ENCODE measurements at places on chromosomes 7 and 10.
A peak's percentile ranks its signal among the peaks of the same experiment; 100 is the strongest.

- DNase-seq, result no peak
Observed at GRCh38 chr7:130273081-130273932, 6.6 kb downstream of the CPA2 start.

GRCh38 chr10:69073736-69074364, 14.1 kb upstream of the SRGN start:
- no peak for DNase-seq

GRCh38 chr10:117163954-117164548, 26.0 kb upstream of the VAX1 start:
- DNase-seq, result no peak

GRCh38 chr7:12092499-12093130, 118.5 kb upstream of the TMEM106B start:
- DNase-seq, result no peak

- DNase-seq, result no peak
Observed at GRCh38 chr10:3791974-3792633, 7.1 kb upstream of the KLF6 start.

DNA sequence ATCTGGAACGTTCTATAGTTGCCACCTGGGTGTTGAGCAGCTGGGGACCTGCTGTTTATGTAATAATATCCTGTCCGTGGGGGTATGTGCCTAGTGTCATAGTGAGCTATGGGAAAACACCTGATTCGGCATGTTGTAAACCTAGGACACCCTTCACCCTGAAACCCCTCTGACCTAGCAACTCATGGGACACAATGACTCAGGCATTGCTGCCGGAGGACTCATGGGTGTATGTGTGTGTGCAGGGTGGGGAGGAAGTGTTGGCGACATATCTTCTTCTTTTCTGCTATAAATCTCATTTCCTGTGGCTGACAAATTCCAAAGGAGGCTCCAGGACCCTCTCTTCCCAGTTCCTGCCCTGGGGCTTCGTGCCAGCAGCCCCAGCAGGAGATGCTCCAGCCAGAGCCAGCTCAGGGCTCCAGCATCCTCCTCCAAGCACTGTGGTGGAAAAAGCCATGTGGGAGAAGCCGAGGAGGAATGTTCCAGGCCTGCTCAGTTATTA, 77.0 kb upstream of the PODXL start:
- peak; percentile 78 for DNase-seq

GRCh38 chr10:19847321-19847720, 31.1 kb downstream of the PLXDC2 start:
- no peak for DNase-seq

DNA sequence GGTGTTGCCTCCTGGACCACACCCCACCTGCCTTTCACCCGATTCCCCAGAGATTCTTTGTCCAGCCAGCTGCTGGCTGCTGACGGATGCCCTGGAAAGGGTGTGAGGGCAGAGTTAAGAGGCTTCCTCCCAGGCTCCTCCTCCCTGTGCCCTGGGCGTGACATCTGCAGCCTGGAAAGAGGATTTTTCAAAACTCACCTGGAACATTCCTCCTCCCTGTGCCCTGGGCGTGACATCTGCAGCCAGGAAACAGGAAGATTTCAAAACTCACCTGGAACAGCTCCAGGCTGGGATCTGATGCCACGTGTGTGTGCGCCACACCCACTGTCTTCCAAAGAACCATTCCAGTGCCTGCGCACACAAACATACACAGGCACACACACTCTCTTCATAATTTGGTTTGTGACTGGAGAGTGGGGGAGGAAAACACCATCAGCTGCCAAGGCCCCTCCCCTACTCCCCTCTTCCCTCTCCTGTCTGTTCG, 5.2 kb downstream of the MARVELD1 start:
- DNase-seq, result peak; percentile 63

DNA sequence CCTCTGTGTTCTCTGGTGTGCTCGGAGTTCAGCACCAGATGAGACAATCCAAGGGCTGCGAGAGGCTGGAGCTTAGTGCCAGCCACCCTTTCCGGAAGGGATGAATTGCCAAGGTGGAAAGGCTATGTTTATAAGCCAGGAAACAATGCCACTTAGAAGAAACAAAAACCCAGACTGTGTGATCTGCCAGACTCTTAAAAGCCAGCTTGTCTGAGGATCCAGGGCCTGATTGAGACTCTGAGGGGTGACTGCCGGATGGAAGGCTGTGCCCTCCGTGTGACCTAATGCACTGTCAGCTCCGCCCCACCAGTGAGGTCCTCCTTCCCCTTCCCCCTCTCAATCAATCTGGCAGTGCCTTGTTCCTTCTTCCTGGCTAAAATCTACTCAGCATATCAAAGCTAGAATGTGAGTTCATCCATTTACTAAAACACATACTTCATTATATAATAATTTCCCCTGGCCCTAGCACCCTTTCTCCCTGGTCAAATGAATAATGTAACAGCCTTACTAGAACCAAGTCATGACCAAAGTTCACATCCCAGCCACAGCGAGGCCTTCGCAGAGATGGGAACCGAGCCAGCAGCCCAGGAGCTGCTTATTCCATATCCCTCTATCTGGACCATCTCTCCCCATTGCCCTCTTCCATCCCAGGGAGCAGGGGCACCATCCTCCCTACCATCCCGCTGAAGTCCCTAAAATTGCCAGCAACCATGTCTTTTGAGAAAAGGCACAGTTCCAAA, 25.5 kb downstream of the FAM107B start:
- peak; percentile 27 for DNase-seq

- no peak for DNase-seq
Observed at GRCh38 chr7:135160858-135161653, 9.5 kb downstream of the CYREN start.

DNA sequence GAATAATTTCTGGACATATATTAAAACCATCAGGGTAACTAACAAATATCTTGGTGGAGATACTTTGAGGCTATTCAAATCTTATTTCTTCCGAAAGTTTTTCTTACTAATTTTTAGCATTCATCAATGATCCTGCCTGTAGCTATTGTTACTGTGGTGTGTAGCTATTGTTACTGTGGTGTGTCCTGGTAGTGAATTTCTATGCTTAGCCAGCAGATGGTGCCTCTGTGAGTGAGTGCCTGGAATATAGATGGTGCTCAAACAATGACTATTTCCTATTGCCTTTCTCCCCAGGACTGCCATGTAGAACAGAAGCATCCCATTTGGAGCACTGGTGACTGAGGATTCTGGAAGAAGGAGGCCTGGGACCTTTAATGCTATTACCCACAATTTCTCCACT, 245.7 kb downstream of the CCSER2 start:
- peak; percentile 7 for DNase-seq

GRCh38 chr10:79184145-79184625, 115.4 kb downstream of the ZMIZ1 start:
- DNase-seq, result peak; percentile 72

DNA sequence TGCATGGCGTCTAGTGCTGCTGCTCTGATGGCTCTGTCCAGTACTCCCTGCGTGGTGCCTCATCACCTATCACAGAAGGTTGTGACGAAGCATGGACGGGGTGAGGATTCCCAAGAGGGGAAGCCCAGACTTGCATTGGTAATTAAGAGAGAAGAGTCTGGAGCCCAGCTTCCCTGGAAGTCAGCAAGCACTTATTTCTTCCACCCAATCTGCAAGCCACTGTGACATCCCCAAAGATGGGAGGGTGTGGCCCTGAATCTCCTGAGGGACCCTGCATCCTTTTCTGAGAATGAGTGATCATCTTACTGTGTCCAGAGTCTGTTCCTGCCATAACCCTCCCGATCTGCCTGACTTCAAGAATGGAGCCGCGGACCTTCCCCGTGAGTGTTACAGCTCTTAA, 166.7 kb downstream of the PTPN20 start:
- DNase-seq, result no peak

DNA sequence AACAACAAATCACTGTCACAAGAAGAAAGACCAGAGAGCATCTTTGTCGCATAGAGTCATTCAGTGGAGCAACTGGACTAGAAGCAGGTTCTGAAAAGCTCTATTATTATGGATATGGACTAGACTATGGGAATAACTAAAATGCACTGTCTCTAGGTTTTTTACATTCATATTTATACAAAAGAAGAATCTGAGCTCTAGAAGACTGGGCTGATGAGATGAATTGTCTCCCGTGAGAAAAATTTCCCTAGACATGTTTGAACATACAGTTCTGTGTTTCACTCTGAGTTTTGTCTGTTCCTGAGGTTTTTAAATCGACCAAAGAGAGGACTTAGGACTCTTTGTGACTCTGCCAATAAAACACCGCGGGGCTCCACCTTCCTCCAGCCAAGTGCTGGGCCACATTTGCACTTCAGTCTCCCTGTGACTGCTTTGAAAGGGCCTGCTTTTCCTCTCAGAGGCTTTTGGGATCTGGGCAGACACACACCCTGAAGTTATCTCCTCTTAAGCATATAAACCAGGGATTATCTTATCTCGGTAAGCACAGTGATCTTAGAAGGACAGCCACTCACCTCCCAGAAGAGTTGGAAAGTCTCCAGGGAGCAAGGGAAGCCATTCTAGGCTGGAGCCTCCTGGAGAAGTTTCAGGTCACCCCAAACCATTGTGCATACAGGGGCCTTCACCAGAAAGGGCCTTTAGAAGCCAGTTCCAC, 101.0 kb upstream of the JCAD start:
- DNase-seq, result no peak

- no peak for DNase-seq
Observed at GRCh38 chr7:159026271-159027055, 118.2 kb downstream of the VIPR2 start.

DNA sequence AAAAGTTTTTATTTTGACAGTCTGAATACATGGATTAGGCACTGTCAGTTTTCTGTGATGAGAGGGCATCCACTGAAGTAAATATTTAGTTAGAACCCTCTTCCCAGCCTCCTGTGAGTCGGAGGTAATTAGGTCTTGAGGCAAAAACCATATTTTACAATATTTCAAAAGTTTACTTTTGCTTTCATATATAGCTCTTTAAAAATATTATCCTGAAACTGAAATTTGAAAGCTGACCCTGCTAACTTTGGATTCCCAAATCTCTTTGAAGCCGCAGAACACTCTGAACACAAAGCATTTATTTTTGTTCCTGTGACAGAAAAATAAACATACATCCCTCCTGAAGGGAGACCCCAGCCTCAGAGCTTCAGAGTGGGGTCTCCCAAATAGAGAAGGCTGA, 317.4 kb downstream of the KIF20B start:
- DNase-seq, result no peak

DNA sequence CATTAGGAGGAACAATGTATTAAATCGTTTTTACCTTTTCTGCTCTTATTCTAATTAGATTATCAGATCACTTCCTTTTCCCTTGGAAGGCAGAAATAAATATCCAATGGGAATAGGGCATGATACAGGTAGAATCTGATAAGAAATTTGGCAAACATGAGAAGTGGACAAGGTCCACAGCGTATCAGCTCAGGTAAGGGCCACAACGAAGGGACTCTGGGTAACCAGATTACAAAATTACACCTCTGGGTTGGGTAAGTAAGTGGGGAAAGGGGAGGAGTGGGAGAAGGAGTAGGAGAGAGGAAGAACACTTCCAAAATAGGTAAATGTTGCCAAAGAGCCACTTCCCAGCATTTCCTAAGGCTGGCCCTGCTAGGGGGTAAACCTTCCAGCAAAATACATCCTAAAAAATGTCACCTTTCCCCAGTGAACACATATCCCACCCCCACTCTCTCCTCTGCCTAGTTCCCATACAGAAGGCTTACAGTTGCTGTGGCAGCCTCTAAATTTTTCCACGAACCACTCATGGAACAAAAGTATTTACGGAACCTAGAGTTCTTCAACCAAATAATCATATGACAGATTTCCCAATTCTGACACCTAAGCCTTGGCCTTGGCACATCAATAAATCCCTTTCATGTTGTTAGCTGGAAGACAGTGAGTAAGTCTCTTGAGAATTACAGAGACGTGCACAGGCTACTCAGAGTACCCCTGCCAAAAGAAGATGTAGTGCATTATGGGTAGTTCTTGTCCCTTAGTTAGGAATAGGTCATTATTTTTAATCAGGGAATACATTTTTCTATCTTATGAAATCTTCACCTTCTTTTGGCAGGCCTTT, 51.5 kb upstream of the DLX6 start:
- no peak for DNase-seq

DNA sequence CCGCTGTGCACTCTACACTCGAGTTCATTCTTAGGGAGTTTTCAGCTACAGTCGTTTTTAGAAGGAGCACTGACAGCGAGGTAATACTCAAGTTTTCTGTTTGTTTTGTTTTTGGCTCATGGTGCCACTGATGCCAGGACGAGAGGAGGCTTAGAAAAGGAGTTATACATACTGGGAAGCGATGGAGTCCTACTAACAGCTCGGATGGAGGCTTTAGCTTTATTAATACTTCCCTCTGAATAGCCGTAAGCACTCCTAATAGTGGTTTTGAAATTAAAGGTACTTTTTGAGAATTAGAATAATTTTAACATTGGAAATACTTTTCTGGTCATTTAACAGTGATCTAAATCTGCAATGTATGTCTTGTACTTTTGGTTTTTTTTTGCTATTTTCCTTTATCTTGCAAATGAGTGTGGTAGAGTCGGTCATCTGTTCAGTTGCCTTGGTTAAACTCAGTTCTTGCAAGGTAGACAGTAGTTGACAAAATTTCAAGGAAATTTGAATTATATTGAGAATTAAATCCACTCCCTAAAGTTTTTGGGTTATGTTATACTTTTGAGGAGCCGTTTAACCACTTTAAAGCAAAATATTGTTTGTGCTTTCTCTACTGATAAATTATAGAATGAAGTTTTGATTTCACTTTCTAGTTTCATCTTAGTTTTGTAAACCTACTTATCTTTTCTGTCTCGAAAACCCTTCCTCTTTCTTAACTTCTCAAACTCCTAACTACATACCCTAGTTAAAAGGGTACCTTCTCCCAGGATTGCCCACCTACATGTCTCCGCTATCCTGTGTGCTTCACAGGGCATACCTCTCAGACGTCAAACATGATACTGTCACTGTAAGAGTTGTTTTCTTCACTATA, 1.5 kb downstream of the HBP1 start:
- no peak for DNase-seq

DNA sequence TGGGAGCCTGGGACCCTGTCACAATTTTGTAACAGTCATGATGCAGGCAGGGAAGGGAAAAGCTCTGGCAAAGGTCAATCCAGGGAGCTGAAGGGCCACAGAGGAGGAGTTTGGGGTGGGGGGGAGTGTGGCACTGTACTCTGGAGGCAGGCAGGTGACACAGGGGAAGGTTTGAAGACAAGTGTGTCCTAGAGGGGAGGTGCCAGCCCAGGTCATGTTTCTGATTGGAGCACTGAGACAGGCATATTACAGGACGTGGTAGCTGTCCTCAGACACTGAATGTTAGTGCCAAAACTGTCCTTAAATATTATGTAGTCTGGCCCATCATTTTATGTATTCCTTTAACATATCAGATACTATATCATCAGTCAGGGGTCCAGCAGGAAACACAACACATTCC, 75.6 kb upstream of the LRRC4 start:
- DNase-seq, result no peak

All from A549 (cell line).